ENCODE measurements at places on chromosomes 6 and 20. TPM values are rescaled to one million over a fixed set of nuclear protein-coding genes. Genes with fewer than 3 reads are reported as not detected.

DNA sequence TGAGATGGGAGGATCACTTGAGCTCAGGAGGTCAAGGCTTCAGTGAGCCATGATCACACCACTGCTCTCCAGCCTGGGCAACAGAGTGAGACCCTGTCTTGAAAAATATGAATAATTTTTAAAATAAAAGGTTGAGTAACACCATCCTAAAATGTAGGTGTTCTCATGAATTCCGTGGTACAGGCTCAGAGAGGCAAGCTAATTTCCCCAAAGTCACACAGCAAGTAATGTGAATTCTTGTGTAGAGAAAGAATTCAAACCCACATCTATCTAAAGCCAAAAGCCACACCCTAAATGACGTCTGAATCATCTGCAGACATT, 80.5 kb downstream of the ZNF217 start:
- no peak for DNase-seq

- DNase-seq: peak; percentile 84
Observed at GRCh38 chr6:146857180-146857979, 258.6 kb downstream of the ADGB start.

DNA sequence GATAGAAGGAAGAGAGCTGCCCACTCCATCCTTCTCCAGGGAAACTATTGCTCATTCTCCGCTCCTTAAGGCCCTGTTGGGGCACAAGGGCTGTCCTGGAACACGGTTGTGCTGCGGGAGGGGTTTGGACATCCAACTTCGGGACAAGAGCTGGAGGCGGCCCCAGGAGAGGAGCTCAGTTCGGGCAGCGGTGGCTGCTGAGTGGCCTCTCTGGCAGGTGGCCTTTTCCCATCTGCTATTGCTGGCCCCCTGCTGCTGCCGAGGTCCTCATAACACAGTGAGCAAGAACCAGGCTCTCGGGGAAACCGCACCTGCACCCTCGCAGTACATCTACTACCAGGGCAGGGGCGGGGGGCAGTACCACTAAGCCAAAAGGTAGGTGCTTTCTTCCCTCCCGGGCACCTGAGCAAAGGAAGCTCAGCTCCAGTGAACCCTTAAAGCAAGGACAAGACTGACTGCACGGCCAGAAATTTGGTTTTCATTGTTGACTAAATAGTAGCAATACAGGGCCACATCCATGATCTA, 63.7 kb downstream of the PSMG4 start:
- no peak for DNase-seq

DNA sequence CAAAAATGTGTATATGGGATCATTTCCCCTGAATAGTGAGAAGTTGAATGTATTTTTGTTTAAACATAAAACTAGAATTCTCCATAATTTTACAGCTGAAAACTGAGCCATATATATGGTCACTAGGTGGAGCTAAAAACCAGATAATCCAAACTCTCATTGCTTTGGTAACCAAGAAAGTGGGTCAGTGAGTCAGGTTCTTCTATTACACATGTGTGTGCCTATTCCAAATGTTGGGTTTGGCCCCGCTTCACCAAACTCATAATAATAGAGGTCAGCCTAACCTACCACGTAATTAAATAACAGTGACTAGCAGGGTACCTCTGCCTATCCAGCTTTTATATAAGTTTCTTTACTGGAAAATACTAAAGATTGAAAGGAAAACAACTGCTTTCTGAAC, 19.3 kb upstream of the RNGTT start:
- DNase-seq: peak; percentile 35

DNA sequence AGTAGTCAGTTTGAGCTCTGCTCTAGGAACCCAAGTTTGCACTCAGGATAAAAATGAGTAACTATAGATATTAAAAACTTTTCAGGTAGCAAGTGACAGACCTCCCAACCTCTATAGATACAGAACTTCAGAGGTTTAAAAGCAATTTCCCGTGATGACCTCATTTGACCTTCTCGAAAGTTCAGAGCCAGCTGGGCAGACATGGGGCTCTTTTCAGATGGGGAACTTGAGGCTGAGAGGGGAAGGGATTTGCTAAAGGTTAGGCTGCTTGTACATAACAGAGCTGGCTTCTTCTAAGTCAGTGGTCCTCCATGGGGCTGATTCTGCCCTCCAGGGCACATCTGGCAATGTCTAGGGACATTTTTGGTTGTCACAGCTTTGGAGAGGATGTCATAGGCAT, 58.8 kb upstream of the ZNF831 start:
- no peak for DNase-seq

GRCh38 chr6:134424165-134424797, 106.4 kb upstream of the SGK1 start:
- no peak for DNase-seq

Gene SEL1L2
- 3.8 TPM for total RNA-seq

DNA sequence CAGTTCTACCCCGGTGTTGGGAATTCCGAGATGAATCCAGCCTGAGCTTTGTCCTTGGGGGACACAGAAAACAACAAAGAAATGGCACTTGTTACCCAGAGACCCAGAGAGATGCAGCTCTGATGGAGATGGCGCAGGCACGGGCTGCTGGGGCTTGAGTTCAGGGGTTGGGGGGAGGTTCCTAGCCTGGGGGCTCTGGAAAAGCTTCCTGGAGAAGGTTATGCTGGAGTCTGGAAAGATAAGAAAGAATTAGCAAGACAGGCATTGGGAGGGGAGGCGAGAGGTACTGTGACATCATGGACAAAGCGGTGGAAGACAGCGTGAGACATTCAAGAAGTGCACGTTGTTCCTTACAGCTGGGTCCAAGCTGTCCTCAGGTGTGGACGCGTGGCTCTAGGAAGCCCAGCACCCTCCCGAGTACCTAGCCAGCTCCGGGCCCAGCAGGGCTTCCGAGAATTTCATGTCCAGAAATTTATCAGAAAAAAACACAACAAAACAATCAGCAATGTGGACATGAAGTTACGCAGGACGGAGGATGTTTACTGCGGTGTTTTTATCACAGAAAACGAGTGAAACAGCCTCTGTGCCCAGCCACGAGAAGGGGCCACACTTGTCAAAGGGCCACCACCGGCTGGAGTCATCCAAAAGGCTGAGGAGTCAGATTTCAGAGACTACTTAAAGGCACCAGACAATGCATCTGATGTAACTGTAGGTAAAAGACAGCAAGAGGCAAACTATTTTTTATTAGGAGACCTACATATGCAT, 39.5 kb downstream of the C20orf203 start:
- DNase-seq: no peak

- DNase-seq: no peak
Observed at GRCh38 chr6:47358440-47359225, 48.9 kb upstream of the TNFRSF21 start.

- no peak for DNase-seq
Observed at GRCh38 chr20:45899046-45899835, 8.1 kb downstream of the CTSA start.

- no peak for DNase-seq
Observed at GRCh38 chr20:56793916-56794315, 164.8 kb downstream of the TFAP2C start.

Gene GJA1
- total RNA-seq: 305 TPM

DNA sequence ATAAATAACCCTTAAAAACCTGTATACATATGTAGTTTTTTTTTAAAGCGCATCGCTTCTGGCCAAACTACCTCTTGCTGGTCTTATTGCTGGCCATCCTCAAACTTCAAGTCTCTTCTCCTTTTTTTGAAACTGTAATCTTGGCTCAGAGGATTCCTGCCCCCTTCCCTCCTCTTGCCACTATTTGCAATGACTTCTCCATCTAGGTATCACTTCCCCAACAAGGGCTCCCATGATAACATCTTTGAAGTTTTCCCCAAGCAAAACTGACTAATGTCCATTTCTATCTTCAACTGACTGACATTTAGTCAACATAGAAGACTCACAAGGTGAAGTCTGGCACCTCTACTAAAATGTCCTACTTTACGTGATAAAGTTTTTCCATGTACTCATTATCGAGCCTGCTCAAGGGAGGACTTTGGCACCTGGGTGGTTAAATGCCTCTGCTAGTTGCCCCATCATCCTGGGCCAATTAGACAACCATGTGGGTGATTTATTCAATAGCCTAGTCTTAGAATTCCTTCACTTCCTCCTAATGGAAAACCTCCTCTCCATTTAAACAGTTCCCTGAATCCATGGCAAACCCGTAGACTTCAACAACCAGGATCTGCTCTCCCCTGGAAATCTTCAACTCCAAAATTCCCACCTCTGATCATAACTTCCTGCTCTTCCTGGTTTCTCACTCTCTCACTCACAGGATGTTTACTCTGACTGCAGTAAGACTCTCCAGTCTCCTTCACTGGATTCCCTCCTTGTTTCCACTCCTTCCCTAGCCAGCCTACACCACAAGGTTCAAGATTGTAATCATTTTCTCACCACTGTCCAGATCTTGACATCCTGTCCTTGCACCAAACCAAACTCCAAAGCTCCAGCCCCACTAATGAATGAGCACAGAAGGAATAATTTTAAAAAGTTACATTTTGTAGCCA, 9.4 kb upstream of the PLAGL1 start:
- no peak for DNase-seq

DNA sequence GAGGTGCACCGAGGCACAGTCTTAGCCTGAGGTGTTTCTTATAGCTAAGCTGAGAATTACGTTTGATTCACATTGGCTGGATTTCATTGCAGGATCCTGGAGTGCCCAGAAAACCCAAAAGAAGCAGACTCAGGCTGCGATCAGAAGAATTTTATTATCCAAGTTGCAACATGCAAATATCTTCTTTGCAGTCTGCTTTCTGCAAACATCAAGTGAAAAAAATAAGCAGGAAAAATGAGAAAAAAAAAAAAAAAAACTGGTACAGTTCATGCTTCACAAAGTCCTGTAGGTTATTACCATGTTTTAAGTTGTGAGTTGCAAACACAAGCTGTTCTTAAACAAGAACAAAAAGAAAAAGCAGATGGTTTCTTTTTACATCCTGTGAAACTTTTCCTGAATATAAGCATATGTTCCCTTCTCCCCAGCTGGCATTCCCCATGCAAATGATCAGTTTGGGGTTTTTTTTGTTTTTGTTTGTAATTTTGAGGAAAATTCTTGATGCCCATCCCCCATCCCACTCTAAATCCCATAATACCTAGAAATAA, 349.0 kb downstream of the CBLN4 start:
- no peak for DNase-seq

DNA sequence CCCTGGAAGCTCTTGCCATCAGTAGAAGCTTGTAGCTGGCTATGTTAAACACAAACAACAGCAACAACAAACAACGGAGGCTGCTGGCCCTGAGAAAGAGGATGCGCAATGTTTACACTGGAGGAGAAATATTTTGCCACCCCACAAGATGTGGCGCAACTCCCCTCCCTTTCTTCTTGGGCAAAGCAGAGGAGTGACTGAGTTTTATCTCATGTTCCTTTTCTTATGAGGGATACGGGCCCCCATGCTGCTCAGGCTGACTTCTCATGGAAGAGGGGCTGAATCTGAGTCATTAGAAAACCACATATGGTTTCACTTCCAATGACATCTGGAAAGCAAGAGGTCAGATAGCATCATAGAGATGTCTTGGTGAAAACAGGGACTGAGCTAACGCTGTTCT, 75.9 kb upstream of the HDDC2 start:
- DNase-seq: no peak

- DNase-seq: no peak
Observed at GRCh38 chr6:166490671-166491500, 95.6 kb downstream of the RAMACL start.

DNA sequence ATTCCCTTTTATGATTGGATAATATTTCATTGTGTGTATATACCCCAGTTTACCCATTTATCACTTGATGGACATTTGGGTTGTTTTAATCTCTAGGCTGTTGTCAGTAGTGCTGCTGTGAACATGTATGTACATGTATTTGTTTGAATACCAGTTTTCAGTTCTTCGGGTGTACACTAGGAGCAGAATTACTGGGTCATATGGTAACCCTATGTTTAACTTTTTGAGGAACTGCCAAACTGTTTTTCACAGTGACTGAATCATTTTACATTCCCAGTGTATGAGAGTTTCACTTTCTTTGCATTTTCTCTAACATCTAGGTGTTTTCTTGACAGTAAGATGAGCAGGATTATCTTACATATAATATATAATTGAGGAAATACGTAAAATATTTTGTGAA, 44.7 kb upstream of the ADIG start:
- no peak for DNase-seq

DNA sequence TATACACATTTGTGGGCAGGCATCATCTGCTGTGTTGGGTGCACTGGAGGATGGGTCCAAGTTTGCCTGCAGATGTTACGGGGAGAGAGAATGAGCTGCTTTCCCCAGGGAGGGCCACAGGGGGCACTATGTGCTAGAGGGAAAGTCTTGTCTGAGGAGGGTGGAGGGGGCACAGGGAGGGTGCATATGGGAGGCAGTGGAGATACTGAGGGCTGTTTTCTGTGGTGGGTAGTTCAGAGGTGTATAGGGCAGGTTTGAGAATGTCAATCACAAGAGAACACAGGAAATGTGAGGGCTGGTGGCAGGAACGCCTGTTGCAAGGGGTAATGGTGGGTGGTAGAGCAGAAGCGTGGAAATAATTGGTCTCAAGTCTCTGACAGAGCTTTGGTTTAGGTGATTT, 7.7 kb upstream of the PTPRA start:
- DNase-seq: no peak

- DNase-seq: no peak
Observed at GRCh38 chr20:17066902-17067301, 159.9 kb upstream of the PCSK2 start.

Gene C4B
- total RNA-seq: 357 TPM

- peak; percentile 64 for DNase-seq
Observed at GRCh38 chr6:17086469-17086868, 15.4 kb upstream of the STMND1 start.

Gene IFNGR1
- 80.8 TPM for total RNA-seq

DNA sequence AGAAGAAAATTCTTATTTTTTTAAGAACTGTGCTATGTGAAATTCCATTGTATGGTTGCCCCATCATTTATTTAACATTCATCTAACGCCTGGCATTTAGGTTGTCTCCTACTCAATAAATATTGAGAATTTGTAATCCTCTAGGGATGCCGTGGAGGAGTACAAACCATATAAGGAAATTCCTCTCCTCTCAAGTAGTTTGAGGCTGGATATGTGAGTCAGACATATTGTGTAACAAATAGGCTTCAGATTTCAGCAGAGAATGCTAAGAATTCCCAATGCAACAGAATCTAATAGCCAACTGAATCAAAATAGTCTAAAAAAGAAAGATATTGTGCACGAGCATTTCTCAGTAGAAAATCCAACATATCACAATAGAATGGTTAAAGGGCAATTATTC, 174.7 kb downstream of the OTOR start:
- DNase-seq: no peak

Gene FAM209B
- not detected for total RNA-seq

Gene NOL4L
- 4.7 TPM for total RNA-seq

DNA sequence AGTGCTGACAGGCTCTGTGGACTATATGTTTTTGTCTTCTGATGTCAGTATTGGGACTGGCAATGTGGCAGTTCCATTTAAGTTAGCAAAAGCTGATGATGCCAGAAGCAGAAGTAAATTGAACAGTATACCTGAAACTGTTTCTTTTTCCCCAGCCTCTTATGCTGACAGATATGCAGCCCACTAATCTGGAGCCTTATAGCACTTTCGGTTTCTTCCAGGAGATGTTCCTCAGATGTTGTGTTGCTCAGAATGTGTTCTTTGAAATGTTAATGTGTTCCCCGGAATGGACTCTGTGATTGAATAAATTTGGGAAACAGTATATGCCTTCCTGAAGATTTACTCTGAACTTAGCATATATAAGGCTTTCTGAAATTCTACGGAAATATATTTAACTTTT, 80.7 kb upstream of the MRAP2 start:
- DNase-seq: no peak

Gene BACH2
- 2.9 TPM for total RNA-seq

GRCh38 chr6:147262946-147263345, 58.7 kb downstream of the STXBP5 start:
- DNase-seq: no peak

GRCh38 chr6:148521586-148521985, 178.9 kb downstream of the SASH1 start:
- no peak for DNase-seq

All from heart right ventricle (tissue), 16 donors.